ENCODE measurements at places on chromosomes 16 and 17.
A peak's percentile ranks its signal among the peaks of the same experiment; 100 is the strongest.

DNA sequence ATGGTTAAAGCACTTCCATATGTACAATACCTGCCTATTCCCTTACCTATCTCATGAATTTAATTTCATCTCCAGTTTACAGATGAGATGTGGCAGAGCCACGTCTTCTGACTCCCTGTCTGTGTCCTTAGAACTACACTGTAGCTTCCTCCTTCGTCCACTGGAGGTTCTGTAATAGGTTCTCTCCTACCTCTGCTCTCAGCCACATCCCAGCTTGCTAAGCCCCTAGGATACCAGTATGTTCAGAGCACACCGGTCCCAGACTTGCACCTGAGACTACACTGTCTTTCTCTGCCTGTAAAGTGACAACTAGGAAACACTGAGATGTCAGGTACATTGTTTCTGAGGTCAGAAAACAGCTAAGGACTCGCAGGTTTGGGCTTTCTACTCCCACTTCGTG is 3.8 kb upstream of the RASL10B start:
- DNase-seq: no peak

- no peak for DNase-seq
These were observed 43.5 kb downstream of the PHKB start for GRCh38 chr16:47504599-47504998.

GRCh38 chr17:17391668-17392370 is 85.0 kb upstream of the MED9 start:
- peak; percentile 49 for DNase-seq

GRCh38 chr17:31854672-31855071 is 4.4 kb downstream of the COPRS start:
- DNase-seq: no peak

DNA sequence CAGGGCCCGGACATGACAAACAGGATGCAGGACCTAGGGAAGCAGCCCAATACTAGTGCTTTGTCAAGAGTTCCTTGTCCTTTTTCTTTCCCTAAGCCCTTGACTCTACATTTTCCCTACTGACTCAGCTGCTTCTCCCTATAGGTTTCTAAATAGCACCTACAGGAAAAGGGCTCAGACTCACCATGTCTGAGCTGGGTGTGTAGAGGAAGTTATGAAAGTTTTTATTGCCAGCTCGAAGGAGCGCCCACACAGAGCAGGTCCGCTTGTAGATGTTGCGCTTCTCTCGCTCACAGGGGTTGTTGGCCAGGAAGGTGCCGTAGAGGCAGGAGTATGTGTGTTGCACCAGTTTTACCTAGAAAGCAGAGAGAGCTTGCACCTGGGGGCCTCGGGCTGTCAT is 10.6 kb downstream of the MTMR4 start:
- DNase-seq: no peak

DNA sequence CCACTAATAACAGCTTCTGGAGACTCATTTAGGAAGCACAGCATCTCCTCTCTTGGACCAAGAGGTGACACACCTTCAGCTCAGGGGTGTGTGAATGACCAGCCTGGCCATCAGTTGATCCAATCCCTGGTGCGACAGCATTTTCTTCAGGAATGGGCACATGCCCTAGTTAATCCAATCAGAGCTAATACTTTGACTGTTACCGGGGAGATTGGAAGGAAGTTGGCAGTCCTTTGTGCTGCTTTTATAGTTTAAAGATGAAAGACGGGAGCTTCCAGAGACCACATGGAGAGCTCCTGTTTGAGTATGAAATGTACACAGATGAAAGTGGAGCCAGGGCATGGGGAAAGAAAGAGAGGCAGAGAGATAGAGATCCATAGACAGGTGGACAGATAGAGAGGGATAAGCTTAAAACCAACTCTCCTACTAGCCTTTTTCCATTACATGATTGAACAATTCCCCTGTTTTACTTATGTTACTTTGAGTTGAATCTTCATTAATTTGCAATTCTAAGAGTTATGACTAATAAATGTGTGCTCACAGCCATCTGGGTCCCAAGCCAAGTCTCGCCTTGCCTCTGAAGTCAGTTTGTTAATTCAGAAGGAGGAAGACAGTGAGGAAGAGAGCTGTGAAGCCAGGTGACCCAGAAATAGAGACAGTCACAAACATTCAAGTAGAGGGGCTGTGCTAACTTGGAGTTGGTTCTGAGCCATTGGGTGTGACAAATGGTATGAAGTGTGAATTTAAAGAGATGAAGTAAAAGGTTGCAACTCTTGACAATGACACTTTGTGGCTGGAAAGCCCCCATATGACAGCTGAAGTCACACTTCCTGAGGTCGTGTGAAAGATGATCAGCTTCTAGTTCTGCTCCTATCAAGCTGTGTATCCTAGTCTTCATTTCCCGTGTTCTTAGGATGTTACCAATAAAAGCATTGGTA is 120.0 kb upstream of the GOT2 start:
- DNase-seq: no peak

DNA sequence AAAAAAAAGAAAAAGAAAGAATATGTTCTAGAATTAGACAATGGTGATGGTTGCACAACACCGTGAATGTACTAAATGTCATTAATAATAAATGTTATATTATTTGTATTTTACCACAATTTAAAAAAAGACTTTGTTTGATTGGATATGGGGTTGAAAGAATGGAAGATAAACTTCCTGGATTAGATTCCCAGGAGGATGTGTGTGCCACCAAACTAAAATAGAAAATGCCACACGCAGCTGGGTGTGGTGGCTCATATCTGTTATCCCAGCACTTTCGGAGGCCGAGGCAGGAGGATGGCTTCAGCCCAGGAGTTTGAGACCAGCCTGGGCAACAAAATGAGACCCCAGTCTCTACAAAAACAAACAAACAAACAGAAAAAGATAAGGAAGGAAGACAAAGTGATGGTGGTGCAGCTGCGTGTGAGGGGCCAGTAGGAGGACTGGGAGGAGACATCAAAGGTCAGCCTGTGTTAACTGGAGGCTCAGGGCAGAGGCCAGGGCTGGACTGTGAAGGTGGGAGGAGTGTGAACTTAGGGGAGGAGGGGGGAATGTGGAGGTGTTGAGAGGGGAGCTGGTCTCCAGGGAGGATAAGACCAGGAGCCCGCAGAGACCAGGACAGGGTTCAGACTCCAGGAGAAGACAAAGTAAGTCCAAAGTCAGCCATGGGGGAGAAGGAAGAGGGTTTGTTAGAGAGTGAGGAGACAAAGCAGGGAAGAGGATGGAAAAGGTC is 4.1 kb downstream of the PECAM1 start:
- no peak for DNase-seq

- DNase-seq: no peak
These were observed 17.8 kb downstream of the CLUH start for GRCh38 chr17:2693561-2694380.

DNA sequence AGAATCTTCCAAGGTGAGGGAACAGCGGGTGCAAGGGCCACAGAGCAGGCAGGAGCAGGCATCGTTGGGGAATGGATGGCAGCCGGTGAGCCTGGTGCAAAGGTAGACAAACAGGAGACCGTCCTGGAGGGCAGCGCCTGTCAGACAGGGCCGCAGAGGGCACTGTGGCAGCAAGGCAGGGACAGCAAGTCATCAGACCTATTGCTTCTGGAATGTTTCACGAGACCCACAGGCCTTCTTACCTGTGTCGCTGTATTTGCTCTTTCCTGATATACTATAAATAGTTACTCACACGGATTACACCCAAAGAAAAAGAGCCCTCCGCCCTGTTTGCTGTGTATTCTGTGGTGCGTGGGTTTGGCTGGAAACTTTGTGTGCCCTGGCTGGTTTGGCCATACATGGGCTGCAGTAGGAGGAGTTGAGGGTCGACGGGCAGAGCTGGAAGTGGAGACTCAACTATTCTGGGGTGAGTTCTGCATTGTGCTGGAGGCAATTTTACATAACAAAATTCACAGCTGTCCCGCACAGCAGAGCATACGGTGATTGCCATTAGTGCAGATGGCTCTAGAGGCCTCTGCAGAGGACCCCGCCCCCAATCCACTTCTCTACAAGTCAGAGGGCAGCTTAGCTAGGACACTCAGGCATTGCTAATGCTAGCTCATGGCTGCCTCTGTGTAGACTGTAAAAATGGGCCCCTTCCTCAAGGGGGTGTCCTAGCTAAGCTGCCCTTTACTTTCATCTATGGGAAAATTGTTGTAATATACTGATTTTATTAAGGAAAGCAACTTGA is 18.6 kb upstream of the POLR3E start:
- DNase-seq: no peak

DNA sequence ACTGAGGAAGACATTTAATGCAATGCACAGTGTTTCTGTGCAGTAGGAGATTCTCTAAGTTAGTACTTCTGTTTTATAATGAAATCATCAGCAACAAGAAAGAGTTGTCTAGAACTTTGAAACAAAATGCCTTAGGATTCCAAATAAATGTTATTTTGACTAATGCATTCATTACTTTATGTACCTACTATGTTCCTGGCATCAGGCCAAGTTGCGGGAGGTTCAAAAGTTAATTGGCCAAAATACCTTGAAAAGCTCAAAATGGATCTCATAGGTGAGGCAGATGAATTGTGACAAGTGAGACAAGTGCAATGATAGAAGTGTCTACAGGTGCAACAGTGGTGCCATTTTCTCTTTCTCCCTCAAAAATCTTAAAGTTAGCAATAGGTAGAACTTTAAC is 289.4 kb downstream of the TOX3 start:
- no peak for DNase-seq

DNA sequence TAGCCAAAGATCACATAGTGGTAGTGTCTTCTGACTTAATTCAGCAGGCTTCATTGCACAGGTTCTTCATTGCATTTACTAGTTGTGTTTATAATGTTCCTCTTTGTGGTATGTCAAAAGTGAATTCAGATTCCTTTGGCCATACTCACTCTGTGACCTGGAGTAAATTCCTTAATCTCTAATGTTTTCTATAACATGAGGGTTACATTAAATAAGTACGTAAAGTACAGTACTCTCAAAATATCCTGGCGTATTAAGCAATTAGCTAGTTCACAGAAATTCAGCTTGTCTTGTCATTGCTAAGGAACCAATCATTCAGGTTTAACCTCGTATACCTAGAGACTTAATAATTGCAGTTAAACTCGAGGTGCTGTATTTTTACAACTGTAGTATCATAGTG is 4.2 kb downstream of the RPS6KB1 start:
- DNase-seq: no peak

- DNase-seq: no peak
These were observed 15.6 kb downstream of the ATP6V0A1 start for GRCh38 chr17:42474276-42474675.

- no peak for DNase-seq
These were observed 46.0 kb downstream of the HNF1B start for GRCh38 chr17:37698911-37699255.

GRCh38 chr17:67613961-67614360 is 103.8 kb upstream of the NOL11 start:
- no peak for DNase-seq

- no peak for DNase-seq
These were observed 8.7 kb upstream of the KAT7 start for GRCh38 chr17:49779739-49780231.

- DNase-seq: no peak
These were observed 173.9 kb downstream of the LAT start for GRCh38 chr16:29158785-29159184.

DNA sequence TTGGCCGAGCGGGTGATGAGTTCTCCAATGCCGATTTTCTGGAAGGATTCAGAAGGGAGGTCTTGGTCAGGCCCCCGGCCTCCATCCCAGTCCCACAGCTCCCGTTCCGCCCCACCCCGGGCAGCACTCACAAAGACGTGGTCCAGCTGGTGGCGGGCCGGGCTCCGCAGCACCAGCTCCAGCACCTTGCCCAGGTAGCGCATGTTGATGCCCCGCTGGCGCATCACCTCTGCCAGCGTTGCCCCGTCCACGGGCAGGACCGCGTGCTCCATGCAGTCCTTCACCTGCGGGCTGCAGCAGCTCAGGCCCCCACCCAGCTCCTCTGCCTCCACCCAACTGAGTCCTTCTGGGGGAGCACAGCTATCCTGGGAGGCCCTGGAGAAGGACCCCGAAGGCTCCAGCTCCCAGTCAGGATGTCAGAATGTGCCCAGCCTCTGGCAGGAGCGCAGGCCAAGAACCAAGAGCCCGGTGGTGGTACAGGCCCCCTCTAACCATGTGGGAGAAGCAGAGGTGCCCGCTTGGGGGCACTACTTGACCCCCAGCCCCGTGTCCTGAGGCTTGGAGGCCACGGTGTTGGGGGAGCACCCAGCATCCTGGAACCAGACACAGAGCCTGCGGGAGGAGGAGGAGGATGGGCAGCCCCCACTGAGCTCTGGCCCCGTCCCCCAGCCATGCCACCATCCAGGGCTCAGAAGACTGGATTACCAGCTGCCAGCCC is 16.2 kb downstream of the CLUH start:
- DNase-seq: no peak

DNA sequence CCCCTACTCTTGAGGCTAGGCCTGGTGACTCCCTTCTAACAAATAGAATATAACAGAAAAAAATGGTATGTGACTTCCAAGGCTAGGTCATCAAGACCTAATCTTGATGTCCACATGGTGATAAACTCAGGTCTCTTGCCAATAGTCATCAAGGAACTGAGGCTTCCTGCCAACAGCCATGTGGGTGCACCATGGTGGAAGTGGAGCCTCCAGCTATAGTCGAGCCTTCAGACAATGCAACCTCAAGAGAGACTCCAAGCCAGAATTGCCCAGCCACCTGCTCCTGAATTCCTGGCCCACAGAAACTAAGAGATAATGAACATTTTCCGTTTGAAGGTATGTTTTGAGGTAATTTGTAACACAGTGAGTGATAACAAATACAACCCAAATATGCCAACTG is 55.9 kb upstream of the SREBF1 start:
- no peak for DNase-seq

DNA sequence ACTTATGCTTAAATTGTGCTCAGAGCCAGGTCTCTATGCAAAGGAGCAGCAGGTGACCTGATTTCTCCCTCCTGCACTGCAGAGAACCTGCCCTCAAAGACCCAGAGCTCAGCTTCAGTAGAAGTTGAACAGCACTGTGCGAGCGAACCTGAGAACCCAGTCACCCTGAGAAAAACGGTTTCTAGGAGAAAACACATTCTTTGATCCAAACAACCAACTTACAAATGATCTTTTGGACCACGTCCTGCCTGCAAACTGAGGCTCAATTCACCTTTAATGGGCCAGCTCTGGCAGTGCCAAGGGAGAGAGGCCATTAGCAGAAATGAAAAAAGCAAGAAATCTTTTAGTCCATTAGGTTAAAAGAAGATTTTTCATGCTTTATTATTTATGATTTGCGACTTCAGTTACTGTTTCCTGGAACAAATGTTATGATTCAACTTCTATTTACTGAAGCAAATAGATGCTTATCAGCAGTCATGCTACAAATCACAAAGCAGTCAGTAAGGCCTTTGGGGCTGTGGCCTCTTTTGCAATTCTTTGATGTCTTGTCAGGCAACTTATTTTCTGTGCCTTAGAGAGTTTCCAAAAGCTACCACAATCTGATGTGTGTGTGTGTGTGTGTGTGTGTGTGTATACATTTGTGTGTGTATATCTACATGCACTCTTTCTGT is 65.7 kb upstream of the LRRC37A3 start:
- peak; percentile 68 for DNase-seq

- no peak for DNase-seq
These were observed 436 bp downstream of the SHPK start for GRCh38 chr17:3635474-3636153.
